ENCODE measurements at places on chromosomes 3 and 15.

GRCh38 chr3:102664126-102664525 is 229.3 kb downstream of the ZPLD1 start:
- DNase-seq: no peak

GRCh38 chr15:81183439-81183775 is 13.3 kb upstream of the IL16 start:
- DNase-seq: no peak

DNA sequence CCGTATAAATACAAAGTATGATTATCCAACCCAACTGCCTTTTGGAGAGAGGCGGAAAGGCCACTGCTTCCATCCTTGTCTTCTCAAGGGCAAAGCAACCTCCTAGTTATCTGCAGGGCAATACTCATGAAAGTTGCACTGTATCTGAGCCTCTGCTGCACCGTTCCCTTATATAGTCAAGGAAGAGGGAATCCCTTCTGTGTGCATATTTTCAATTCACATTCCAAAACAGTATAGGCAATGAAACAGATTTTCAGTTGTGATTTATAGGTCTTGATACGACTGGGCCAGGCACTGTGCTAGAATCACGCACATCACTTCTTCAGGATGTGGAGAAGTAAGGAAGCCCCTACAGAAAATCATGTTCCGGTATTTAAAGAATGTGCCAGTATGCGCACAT is 455.7 kb downstream of the FOXP1 start:
- no peak for DNase-seq

DNA sequence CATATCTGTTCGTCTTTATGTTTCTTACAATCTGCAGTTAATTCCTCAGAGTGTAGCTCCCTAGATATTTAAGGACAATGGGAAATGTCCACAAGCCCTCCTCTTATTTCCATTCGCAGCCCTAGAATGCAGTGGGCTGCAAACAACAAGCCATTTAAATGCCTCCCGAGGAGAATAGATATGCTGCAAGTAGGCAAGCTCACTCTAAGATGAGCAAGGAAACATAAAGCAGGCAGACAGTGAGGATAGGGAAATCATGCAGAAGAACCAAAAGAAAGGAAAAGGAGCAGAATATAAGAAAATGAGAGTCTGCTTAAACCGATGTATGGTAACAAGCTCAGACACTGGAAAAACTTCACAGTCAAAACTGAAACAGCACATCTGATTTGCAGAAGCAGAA is 561.9 kb downstream of the GBE1 start:
- no peak for DNase-seq

DNA sequence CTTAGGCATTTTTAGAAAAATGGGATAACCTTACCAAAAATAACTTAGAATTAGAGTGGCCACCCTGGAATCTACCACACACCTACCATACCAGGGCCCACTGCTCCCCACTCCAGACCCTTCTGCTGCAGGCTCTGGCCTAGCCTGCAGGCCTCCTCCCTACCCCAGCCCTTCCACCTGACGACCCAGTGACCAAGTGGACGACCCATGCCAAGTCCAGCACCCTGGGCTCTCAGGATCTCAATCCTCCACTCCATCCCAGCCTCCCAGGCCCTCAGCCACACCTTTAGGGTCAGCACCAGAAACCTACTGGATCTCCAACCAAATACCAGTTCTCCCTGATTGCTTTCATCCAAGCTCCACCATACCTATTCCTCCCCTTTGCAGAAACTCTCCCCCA is 145.8 kb downstream of the TPRA1 start:
- DNase-seq: no peak

DNA sequence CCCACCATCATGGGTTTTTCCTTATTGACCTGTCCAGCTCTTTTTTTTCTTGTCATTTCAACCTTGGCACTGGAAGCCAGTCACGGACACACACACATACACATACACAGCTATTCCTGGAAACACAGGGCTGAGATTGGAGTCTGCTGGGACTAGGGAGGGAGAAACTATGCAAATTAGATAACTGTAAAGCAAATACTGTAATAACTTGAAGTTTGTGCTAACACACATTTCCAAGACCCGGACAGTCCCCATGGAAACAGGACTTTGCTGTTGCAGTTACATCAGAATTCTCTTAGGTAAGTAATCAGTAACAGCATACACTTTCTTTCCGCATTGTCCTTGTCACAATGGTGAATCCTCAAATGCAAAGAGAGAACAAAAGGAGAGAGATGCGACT is 304.4 kb downstream of the KBTBD8 start:
- no peak for DNase-seq

DNA sequence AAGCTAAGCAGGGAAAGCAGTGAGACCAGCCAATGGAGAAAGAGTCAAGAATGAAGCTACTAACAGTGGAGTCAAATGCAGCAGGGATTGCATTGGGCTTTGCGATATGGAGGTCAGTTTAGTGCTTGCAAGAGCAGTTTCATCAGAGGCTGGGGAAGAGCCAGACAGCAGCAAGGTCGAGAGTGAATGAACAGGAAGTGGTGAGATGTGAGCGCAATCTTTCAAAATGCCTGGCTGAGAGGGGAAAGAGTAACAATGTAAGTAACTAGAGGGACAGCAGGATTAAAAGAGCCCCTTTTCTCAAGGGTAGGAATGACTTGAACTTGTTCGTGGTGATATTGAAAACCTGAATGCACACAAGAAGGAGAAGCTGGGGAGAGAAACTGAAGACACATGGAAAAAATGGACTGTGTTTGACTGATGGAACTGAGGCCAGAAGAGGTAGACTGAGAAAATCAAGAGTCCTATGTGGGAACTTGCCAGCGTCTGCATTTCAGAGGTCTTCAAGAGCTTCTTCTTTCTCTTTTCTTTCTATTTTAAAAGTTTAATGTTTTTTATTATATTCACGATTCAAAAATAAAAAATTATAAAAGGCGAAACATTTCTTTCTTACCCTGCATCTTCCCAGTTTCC is 30.6 kb upstream of the GPR160 start:
- no peak for DNase-seq

GRCh38 chr3:156264771-156265170 is 144.4 kb downstream of the KCNAB1 start:
- no peak for DNase-seq

- DNase-seq: no peak
Observed at GRCh38 chr3:32780735-32781210, 37.0 kb upstream of the TRIM71 start.
